ENCODE measurements at places on chromosomes 6 and 20.

DNA sequence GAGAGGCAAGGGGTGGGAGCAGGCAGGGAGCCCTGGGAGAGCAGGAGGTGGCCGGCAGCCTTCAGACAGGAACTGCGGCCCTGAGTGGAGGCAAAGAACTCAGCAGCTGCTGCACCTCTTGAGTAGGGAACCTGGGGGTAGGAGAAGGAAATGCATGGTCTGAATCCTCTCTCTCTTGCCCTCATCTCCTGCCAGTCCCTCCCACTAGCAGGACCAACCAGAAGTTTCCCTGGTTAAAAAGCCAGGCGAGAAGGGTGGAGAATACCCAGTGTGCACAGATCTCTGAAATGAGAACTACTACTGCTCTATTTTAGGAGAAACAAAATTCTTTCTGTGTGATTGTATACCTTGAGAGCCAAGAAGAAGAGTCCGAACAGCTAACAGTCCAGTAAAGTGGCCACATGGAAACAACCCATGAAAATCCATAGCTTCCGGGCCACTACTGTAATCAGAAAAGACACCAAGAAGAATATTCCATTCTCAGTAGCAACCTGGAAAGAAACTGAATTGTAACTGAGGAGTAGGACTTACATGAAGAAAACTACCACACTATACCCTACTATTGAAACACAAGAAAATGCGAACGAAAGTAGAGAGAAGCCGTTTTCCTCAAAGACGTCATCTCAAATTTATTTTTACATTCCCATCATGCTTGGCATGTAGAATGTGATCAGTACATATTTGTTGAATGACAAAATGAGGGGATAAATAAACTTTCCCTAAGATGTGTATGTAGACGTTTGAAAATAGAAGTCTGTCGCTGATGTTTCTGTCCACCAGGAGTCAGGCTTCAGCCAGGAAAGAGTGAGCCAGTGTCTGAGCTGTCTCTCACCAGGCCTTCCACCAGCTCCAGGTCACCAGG is 25.6 kb downstream of the WRNIP1 start:
- peak; percentile 73 for DNase-seq

DNA sequence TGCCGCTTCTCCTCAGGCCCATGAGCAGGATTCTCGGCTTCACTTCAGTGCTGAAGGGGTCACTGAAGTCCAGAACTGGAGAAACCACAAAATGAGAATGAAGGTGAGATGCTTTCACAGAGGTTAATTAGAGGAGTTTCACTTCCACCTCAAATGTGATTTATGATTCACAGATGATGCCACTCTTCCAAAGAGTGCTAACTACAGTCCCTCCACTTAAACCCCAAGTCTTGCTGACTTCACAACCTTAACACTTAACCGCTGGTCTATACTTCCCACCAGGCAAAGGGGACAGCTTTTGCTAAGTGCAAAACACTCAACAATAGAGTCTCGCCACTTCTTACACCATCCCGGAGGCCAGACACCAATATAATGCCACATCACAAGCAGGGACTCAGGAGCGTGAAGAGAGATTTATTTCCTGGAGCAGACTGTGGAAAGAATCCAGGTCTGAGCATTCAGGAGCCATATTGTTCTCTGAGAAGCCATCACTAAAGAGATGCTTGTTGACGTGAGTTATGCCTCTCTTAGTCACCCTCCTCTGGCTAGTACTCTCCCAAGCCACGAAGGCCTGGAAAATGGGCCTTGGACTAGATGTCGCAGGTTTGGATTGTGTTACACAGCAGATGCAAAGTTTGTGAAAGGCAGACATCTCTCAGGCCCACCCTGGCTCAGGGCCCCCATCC is 24.4 kb downstream of the RRAGD start:
- no peak for DNase-seq

DNA sequence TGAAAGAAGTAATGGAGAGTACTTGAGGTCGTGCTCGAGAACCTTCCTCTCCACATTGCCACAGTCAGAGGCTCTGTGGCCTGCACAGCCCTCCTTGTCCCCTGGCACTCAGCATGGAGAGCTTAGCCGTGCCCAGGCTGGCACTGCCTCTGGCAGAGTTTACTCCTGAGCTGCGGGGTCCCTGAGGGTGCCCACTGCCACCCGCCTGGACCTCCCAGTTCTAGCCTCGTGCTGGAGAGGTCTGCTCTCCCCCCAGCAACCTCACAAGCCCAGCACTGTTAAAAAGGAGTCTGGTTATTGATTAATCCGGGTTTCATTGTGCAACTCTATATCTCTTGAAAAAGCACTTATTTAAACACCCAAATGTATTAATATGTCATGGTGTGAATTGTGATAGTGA is 226.8 kb downstream of the TMEM242 start:
- no peak for DNase-seq

GRCh38 chr6:152257581-152257980 is 379.6 kb downstream of the SYNE1 start:
- DNase-seq = no peak

- no peak for DNase-seq
These were observed 57.3 kb upstream of the MCM9 start for GRCh38 chr6:118992186-118992795.

DNA sequence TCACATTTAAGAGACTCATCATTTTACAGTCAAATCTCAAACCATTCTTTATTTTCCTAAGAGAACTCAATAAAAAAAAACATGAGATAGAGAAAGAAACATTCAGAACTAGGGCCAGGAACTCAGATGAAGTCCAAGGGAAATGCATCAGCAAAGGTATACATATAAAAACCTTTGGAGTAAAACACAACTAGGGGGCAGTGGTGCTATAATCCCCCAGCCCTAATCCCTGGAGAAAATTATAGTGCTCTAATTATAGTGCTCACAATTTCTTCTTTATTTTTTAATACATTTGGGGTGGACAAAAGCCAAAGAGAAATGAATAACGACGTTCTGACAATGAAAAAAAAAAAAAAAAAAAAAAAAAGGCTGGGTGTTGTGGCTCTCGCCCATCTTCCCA is 100.6 kb upstream of the EMILIN3 start:
- DNase-seq = no peak

DNA sequence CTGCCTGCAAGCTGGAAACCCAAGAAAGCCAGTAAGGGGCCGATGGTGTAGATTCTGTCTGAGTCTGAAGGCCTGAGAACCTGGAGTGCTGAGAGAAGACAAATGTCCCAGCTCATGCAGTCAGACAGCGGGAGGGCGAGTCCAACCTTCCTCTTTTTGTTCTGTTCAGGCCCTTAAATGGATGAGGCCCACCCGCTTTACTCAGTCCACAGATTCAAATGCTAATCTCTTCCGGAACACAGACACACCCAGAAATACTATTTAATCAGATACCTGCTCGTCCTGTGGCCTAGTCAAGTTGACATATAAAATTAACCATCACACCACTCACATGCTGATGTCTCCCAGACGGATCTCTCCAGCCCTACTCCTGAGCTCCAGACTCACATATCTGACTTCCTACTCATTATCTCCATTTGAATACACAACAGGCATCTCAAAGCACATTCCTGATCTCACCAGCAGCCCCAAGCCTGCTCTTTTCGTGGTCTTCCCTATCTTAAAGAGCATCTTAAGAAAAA is 26.7 kb upstream of the SRC start:
- no peak for DNase-seq

GRCh38 chr6:42239736-42240375 is 22.2 kb upstream of the MRPS10 start:
- DNase-seq = no peak

DNA sequence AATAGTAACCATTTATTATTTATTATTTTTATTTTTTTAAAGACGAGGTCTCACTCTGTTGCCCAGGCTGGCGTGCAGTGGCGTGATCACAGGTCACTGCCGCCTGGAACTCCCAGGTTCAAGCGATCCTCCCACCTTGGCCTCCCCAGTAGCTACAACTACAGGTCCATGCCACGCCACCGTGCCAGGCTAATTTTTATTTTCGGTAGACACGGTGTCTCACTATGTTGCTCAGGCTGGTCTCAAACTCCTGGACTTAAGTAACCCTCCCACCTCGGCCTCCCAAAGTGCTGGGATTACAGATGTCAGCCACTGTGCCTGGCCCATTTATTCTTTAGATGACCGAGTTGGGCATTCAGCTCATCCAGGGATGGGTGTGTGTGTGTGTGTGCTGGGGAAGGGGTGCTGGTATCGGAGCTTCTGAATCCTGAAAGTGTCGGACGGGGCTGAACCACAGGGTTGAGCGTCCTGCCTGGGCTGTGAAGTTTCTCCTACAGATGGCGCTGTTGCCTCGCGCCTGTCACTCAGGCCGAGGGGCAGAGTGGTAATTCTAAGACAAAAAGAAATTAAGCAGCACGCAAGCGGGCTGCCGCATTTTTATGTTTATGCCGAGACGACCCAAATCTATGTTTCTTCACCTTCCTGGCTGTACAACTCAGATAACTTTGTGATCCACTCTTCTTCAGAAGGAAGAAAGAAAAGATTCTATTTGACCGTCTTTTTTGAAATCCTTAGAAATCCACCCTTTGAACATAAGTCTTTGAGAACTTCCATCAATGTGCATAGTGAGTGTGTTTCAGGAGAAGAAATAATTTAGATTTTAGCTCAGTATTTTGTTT is 252.8 kb downstream of the CDH26 start:
- DNase-seq = no peak

Data from H4 (cell line).